ENCODE measurements at places on chromosomes 11 and 22.

GRCh38 chr11:94675813-94676212, 92.3 kb upstream of the AMOTL1 start:
- DNase-seq, result no peak

- DNase-seq, result no peak
Observed at GRCh38 chr11:45643598-45644260, 21.7 kb downstream of the CHST1 start.

GRCh38 chr11:121887569-121887968, 228.4 kb downstream of the BLID start:
- no peak for DNase-seq

- no peak for DNase-seq
Observed at GRCh38 chr11:2701898-2702434, 2.2 kb upstream of the KCNQ1OT1 start.

DNA sequence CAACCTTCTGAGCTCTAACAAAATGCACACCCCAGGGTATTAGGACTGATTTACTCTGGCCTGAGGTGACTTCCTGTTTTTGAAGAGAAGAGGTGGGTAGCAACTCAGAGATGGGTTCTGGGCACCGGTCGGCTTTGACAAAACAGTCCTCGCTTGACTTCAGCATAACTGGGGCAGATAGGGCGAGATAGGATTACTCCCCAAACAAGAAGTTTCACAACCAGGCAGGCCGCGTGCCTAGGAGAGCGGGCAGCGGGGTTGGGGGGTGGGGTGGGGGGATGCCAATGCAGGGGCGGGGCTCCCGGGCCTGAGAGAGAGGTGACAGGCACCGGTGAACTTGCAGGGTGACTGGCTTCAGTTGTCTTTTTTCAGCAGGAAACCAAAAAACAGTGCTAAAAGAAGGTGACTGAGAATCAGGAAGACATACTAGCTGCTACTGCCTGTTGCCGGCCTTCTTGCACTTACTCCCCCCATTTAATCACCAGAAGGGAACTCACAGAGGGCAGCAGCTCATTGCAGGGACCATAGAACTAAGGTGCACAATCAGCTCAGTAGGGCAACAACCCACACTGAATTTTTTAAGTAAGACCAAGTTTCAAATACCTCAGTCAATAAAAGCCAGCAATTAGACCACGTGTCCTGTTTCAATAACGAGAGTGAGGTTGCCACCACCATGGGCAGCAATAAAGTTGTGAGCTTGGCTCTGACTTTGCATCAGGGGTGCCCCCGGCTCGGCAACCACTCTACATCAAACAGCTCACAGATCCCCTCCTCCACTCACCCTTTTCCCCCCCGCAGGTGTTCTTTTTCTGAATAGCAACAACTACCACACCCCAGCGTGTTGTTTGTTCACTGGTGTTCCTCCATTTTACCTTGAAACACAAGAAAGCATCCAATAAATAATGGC, 37.2 kb upstream of the ETS1 start:
- DNase-seq, result no peak

GRCh38 chr22:22060200-22061084, 77.9 kb upstream of the TOP3B start:
- peak; percentile 25 for DNase-seq

- DNase-seq, result peak; percentile 20
Observed at GRCh38 chr11:78281511-78281910, 92.8 kb downstream of the USP35 start.

DNA sequence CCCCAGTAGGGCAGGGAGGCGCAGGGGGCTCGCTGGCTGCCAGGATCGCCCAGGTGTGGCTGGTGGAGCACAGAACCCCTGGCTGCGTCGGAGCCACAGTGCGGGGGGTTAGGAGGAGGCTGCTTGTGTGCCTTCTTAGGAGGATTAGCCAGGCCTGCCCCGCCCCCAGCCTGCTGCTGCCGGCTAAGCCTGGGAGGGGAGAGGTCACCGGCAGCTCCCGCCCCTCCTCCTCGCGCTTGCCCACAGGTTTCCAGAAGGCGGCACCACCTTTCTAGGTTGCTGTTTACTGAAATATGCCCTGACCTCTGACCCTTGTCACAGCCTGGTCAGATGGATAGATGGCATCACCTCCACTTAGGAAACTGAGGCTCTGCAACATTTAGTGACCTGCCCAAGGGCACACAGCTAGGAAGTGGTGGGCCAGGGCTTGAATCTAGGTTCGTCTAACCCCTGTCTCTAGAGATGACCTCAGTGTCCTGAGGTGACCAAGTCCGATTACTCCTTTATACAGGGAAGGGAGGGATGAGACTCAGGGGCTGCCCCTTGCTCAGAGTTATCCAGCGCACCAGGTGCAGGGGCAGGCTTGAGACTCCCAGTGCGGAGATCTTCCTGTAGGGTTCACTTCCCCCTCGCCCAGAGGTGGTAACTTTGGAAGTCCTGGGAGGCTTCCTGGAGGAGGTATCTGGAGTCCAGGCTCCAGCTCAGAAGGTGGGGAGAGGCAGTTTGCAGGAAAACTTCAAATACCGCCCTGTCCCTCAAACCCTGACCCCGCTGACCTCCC, 44.0 kb downstream of the MYO7A start:
- DNase-seq, result no peak

DNA sequence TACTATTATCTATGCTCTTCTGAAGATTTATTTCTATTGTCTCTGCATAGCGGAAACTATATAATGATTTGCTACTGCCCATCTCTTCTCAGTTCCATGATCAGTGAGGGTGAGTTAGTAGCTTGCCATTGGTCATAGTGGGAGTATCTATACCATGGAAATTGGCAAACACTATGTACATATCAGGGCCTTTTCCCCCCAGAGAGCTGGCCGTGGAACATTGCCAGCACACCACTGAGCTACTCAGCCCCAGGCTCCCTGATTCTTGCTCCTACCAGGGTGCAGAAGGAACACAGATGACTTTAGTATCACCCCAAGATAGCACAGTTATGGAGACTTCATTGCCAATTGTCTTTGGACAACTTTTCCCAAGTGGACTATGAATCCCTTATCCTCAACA, 33.2 kb downstream of the IRAG1 start:
- no peak for DNase-seq

DNA sequence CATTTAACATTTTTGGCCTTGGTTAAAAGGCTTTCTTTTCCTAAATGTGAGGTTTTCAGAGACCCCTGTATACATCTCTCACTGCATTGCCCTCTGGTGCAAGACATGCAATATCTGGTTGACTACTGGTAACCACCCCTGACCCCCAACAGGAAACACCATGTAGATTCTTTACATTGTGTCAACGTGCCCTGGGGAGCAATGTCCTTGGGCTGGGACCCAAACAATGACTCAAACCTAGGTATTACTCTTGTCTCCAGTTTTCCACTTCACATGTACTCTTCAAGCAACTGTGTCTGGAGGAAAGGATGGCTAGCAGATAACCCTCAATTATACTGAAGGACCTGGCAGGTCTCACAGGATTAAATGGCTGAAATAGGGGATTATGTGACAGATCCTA, 1.1 kb upstream of the GPR83 start:
- no peak for DNase-seq

GRCh38 chr11:8070417-8071115, 10.4 kb upstream of the TUB start:
- DNase-seq, result peak; percentile 52

- DNase-seq, result no peak
Observed at GRCh38 chr22:23192558-23192957, 12.2 kb downstream of the BCR start.

- no peak for DNase-seq
Observed at GRCh38 chr11:61333550-61334433, 764 bp downstream of the TKFC start.
